ELF-1 (cell line): ENCODE measurements at places on chromosomes 16 and 17.

DNA sequence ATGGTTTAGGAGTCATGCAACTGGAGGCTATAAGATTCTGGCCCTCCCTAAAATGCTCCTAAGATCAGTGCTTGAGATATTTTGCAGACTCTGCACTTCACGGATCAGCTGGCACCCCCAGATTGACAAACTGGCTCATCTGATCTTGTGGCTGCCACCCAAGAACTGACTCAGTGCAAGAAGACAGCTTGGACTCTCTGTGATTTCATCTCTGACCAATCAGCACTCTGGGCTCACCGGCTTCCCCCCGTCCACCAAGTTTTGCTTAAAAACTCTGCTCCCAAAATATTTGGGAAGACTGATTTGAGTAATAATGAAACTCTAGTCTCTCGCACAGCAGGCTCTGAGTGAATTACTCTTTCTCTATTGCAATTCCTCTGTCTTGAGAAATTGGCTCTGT is 26.3 kb upstream of the CCL2 start:
- DNase-seq, result no peak

DNA sequence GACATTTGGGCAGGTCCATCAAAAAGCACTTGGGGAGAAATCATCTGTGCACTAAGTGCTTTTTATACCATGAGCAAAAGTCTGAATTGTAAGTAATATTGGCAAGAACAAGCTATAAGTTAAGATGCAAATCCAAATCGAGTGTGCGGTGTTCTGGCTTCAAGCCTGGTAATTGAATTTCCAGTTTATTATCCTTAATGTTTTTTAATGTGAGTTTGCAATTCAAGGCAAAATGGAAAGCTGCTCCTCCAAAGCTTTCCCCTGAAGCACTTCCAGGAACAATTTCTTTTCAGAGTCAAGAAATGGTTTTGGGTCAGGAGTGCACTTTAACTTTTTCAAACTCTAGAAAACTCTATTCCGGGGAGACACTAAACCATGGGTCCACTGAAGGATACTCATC is 445.7 kb downstream of the TOX3 start:
- DNase-seq, result no peak

DNA sequence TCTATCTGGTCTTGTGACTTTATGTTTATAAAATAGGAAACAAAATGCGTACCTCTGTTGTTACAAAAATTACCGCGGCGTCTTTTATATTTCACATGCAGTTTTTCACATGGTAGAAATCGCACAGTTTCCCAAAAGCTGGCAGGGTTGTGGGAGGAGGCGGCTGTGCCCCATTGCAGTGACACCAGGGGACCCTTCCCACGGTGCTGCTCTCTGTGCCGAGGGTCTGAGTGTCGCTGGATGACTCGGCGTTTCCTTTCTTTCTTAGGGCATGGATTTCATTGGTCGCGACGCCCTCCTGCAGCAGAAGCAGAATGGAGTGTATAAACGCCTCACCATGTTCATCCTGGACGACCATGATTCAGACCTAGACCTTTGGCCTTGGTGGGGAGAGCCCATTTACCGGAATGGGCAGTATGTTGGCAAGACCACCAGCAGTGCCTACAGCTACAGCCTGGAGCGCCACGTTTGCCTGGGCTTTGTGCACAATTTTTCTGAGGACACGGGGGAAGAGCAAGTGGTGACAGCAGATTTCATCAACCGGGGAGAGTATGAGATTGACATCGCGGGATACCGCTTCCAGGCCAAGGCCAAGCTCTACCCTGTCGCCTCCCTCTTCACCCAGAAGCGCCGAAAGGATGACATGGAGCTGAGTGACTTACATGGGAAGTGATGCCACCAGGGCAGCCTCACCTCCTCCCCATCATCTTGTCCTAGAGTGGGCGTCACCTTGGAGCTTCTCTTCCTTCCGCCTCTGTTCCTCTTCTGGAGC is 17.2 kb upstream of the CLEC18C start:
- no peak for DNase-seq

- no peak for DNase-seq
Measured at GRCh38 chr16:5575646-5576245, 478.2 kb upstream of the EEF2KMT start.

GRCh38 chr16:62135446-62135845 is 99.2 kb upstream of the CDH8 start:
- DNase-seq, result no peak

- DNase-seq, result no peak
Measured at GRCh38 chr17:5669191-5669590, 84.9 kb upstream of the NLRP1 start.
